Activated effector memory CD4-positive, alpha-beta T cell treated with anti-CD3 and anti-CD28 coated beads, Interleukin-2, amount 50 U/mL, for 16 hours (primary cell): ENCODE measurements at places on chromosomes 7 and 10.

GRCh38 chr10:72375585-72375984 lies 20.9 kb upstream of the DNAJB12 start:
- DNase-seq = no peak

DNA sequence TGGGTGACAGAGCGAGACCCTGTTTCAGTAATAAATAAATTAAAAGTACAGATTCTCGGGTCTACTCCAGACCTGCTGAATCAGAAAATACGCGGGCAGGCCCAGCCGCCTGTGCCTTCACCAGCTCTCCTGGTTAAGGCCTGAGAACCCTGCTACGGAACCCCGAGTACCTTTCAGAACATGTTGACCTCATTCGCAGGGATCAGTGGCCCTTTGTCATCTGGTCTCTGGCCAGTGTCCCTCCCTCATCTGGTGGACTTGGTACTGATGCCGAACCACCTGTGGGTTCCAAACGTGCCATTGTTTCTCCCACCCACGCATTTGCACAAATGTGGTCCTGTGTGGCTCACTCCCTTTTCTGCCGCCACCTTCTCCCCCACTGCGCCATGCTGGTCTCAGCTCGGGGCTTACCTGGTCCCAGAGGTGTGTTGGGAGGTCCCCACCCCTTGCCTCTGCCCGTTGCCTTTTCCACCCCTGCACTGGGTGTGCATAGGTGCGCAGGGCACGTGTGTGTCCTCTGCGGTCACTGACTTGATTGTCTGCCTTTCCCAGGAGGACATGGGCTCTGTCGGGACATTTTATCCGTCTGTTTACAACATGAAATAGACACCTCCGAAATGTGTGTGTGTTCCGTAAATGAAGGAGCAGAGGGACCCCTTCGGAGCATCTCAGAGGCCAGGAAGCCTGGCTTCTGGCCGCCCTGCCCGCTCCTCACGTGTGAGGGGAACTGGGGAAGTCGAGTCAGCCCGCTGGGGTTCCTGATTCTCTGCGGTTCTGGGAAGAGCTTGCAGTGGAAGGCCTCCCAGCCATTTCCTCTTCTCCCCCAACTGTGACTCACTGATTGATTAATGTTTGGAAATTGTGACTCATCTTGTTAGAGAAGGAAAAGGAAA lies 135.2 kb downstream of the CUX1 start:
- DNase-seq = no peak

DNA sequence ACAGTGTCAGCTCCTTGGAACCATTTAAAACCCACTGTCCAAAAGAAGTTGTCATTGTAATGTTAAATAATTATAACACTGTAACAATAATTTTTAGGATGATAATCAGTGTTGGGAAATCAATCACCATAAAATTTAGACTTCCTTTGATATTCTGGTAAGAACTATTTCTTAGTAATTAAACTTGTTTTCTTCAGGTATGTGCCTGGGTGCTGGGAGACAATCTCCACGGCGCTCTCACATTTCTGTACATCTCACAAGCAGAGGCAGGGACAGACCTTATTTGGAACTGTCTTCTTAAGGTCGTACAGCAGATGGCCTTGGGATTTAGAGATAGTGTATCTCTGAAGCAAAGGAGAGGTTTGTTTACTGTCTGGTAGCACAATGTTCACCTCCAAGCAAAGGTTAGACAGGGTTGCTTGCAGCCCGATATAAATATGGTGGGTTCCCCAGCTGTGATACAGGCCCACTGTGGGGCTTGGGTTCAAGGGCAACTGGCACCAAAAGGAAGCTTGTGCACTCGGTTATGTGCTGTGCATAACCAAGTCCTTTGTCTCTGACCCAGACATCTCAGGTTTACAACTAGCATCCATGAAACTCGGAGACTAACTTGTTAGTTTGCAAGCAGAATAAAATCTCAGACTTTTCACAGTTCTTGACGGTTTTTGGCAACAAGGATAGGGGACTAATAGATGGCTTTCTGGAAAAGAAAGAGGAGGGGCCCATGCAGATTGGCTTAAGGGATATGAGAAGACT lies 125.5 kb downstream of the RNF32 start:
- no peak for DNase-seq

GRCh38 chr10:14459665-14460064 lies 128.9 kb upstream of the FRMD4A start:
- DNase-seq = no peak

- no peak for DNase-seq
These were observed 1.7 kb upstream of the CCM2 start for GRCh38 chr7:44998153-44998871.

DNA sequence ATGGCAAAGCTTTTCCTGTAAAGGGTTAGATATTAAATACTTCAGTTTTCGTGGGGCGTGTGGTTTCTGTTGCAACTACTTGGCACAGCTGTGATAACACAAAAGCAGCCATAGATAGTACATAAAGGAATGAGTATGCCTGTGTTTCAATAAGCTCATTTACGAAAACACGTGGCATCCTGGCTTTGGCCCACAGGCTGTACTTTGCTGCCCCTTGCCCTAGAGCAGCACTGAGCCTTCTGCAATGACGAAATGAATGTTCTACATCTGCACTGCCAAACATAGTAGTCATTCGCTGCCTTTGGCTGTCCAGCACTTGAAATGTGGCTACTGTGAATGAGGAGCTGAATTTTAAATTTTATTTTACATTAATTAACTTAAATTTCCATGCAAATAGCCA lies 376.2 kb upstream of the TPK1 start:
- no peak for DNase-seq

DNA sequence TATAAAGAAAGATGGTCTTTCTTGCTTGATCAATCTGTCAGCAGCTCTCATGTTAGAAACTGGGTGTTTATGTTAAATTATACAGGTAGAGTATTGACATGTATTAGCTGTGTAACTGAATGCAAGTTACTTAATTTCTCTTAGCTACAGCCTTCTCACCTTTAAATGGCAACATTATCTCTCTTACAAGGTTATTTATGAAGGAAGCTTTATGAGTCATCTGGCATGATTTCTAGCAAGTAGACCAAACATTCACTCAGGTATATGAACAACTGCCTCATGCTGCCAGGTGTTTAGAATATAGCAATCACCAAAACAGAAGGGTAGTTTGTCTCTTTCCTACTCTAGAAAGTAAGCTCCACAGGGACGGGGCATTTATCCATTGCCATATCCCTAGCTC lies 8.5 kb downstream of the ARL4A start:
- no peak for DNase-seq

- no peak for DNase-seq
These were observed 49.0 kb upstream of the CALD1 start for GRCh38 chr7:134730411-134730829.
